ENCODE measurements at places on chromosomes 6 and 20.

- peak; percentile 41 for DNase-seq
These were observed 38.8 kb downstream of the SRC start for GRCh38 chr20:37384683-37385174.

GRCh38 chr6:40350747-40351217 is 236.4 kb downstream of the LRFN2 start:
- no peak for DNase-seq

DNA sequence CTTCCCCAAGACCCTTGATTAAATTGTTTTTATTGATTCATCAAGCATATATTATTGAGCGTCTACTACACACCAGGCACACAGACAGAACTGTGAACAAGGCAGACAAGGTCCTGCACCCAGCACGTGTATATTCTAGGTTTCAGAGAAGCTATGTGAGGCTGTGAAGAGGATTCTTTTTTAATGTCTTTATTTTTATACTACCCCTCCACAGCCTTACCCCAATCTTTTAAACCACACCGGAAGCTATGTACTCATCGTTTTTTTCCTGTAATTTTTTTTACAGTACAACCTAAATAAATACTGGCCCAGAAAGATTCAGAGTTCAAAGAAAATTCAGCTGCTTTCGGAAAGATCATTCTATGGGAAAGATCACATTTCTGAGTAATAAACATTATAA is 10.0 kb downstream of the SGK1 start:
- no peak for DNase-seq

GRCh38 chr6:137332637-137333280 is 113.6 kb upstream of the IFNGR1 start:
- DNase-seq = no peak

DNA sequence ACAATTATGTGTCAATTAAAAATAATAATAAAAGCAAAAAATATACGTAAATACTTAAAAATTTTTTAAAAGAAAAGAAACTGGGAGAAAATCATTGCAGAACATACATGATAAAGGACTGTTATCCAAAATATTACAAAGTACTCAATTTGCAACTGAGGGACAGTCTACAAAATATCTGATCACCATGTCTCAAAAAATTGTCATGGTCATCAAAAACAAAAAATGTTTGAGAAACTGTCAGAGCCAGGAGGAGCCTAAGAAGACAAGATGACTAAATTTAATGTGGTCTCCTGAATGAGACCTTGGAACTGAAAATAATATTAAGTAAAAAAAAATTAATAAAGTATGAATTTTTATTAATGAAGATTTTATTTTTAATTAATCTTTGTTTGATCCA is 43.5 kb downstream of the DTNBP1 start:
- DNase-seq = no peak

- DNase-seq = peak; percentile 82
These were observed 17.7 kb downstream of the RIPOR3 start for GRCh38 chr20:50673466-50674137.

DNA sequence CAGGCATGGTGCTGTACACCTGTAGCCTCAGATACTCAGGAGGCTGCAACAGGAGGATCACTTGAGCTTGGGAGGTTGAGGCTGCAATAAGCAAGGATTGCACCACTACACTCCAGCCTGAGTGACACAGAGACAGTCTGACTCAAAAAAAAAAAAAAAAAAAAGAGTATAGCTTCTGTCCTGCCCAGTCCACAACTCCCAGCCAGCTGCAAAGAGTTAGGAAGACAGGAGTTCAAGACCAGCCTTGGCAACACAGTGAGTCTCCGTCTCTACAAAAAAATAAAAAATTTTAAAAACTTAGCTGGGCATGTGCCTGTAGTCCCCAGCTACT is 28.3 kb upstream of the TLDC2 start:
- no peak for DNase-seq

DNA sequence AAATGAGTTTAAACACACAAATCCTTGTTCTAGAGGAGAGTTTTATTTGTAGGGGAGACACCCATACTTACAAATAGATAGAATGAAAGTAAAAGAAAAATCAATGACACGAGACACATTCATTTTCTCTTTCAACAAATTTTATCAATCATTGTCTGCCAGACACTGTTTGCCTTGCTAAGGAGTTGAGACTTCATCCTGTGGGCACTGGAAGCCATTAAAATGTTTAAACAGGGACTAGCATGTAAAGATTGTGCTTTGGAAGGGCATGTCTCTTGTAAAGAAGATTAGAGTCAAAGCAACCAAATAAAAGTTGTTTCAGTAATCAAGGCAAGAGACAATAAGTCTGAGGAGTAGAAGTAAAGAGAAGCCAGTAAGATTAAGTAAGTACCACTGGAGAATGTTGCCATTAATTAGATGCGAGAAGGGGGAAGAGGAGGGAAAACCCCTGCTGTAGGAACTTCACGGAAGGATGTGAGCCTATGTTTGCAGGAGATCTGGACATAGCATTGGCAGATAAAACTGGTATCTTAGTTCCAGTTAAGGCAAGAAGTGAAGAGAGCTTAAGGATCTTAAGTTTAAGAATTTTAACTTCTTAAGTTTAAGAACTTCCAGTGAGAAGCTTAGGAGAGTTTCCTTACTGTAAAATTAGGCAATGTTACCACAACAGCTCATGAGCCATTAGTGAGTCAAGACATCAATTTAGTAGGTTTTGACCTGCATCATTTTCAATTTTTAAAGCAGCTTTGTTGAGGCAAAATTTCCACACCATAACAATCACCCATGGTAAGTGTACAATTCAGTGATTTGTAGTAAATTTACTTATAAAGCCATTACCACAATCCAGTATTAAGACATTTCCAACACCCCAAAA is 117.0 kb upstream of the UST start:
- DNase-seq = no peak

DNA sequence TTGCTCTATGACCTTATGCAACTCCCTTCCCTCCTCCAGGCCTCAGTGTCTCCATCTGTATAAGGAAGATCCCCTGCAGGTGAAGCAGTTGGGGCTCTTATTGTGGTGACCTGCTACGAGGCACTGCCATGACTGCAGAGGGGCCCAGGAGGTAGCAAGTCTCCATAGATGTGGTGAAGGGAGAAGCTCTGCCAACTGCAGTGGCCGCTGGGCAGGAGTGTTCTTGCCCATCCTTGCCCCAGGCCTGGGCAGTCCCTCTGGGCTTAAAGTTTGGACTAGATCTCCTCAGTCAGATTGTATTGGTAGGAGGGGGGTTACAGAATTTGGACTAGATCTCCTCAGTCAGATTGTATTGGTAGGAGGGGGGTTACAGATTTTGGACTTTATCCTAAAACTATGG is 12.2 kb downstream of the KCNK17 start:
- no peak for DNase-seq

DNA sequence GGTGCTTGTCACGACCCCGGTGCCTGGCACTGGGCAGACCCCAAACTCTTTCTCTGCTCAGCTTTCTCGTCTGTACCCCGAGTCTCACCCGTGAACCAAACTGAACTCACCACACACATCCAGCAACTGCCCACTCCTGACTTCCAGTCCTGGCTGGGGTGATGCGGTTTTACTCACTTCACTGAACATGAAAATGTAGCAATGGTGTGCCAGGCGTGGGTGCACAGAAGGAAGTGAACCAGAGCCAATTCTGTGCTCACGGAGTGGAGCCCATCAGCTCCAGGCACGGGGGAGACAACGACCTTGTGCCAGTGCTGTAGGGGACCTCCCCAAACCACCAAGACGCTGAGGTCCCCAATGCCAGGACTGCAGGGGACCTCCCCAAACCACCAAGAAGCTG is 78.7 kb upstream of the AFDN start:
- no peak for DNase-seq

GRCh38 chr20:8535403-8536261 is 403.6 kb downstream of the PLCB1 start:
- DNase-seq = no peak

GRCh38 chr20:64030371-64031134 is 5.4 kb upstream of the C20orf204 start:
- DNase-seq = no peak

DNA sequence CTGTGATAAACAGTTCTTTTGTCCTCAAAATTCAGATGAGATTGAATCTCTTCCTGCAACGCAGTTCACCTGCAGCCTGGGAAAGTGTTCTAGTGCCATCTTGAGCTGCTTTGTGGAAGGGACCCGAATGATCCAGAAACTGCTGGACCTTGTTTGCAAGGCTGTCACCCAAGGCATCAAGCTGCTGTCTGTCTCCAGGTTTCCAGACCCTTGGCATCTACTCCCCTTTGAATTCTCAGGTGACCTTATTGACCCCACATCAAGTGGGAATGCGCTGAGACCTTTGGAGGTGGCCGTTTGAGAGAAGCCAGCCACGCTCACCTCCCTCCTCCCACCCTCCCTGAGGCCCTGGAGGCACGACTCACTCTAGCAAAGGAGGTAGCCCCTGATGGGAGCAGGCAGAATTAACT is 112.5 kb downstream of the EDN3 start:
- no peak for DNase-seq

DNA sequence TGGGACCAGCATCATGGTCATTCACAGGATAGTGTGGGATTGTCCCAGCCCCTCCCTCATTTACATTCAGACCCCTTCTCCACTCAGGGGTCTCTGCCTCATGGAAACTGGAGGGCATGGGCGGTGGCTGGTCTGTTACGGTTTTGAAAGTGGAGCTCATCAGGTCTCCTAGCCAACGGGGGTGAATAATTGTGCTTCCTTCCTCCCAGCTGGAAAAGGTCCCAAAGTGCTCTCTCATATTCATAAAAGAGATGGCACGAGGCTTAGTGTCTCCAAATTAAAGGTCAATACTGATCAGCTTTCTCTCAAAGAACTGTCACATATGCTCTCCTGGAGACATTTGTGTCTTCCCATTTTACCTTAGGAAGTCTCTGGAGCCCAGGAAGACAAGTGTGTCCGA is 19.9 kb downstream of the JARID2 start:
- DNase-seq = no peak

Measured in renal pelvis (tissue), 12 donors.